GM04503 (cell line): ENCODE measurements at places on chromosomes 12 and 14.

GRCh38 chr12:116160231-116160630 is 117.3 kb downstream of the MED13L start:
- no peak for DNase-seq

GRCh38 chr12:113240395-113240794 is 19.1 kb downstream of the TPCN1 start:
- DNase-seq = no peak

GRCh38 chr14:104604458-104605449 is at the start of gene TMEM179:
TSS of gene TMEM179 (minus strand) at chr14:104604772. CDS start at chr14:104604741, 31 bp downstream.
- no peak for DNase-seq

DNA sequence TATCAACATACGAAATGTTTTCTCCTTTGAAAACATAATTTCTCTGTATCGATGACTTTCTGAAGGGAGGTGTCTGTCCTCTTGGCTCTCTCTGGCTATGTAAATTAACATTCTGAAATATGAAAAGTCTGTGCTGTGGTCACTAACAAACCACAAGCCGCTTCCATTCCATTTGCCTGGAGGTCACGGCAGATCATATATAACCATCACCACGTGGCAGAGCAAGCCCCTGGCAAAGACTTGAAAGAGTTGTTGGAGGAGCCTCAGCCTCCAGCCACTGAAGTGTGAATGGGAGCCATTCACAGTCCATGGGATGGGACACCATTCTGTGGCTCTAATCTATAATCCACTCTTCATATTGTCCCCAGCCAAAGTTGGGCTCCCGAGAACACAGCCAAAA is 39.6 kb downstream of the CDKL1 start:
- no peak for DNase-seq

DNA sequence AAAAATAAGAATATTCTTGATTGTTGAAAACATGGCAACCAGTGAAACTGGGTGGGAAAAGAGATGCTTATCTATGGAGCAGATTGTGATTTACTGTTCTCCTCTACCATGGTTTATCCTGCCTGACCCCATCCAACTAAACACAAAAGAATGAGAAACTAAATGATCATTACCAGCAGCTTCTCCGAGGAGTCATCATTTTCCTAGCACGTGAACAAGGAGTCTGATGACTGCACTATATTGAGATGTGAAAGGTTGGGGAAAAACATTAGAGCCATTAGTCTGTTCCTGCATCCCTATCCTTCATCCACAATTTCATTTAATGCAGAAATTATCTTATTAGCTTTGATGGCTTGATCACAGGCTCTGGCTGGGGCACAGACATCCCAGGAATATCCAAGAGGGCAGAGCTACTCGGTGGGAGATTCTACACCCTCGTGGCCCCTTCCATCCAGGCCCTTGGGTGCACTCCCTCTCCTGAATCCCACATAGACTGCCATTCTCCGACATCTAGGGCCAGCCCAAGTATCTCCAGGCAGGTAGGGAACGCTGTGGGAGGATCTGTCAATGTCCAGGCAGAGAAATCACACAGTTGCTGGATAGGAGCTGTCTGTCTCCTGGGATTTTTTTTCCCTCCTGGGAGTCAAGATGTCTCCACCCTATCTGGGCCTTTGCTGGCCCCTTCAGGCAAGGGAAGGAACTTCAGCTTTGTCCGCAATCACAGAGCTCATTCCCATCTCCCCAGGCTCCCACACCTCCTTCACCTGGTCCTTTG is 43.3 kb upstream of the DHRS4 start:
- DNase-seq = peak; percentile 73

DNA sequence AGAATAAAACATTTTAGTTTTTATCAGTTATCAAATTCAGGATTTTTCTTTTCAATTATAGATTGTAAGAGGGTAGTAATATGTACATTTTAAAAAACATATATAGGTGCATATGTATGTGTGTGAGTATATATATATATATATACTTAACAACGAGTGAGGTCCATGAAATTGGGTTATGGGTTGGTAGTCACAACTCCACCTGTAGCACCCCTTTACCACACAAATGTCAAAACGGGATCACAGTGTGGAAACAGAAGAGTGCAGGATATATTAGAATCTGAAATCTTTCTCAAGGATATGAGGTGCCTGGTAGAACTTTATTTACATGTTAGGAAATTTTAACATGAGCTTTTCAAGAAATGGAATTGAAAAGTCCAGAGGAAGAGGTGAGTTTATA is 31.3 kb downstream of the MIA2 start:
- no peak for DNase-seq

DNA sequence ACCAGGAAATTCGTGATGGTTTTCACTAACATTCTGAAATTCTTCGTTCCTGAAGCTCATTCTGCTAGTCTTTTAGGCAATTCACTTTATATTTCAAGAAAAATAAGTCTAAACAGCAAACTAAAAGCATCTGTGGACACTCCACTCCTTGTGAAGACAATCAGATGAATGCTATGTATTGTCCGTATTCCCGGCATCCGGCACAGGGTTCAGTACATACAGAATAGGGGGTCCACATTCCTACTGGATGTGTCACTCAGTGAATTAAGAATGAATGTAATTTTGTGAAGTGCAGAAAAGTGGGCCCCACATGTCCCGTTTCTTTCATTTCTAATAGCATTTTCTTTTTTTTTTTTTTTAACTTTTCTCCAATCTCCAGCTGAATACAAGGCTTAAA is 241.3 kb downstream of the GRIN2B start:
- DNase-seq = no peak

- DNase-seq = no peak
These were observed 211.3 kb downstream of the RERGL start for GRCh38 chr12:17878714-17879113.

DNA sequence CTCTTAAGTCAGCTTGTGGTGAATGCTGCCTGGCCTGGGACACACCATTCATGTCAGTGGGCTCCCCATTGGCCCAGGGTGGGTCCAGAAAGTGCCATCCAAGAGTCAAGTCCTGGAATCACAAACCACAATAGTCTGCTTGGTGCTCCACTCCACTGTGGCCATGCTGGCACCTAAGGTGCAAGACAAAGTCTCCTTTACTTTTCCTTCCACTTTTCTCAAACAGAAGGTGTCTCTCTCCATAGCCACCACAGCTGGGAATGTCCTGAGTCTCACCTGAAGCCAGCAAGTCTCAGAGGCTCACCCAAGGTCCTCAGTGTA is 9.0 kb downstream of the RDH16 start:
- no peak for DNase-seq
